AG09309 (cell line): ENCODE measurements at places on chromosomes 3 and 15.

GRCh38 chr3:58989163-58989562 lies 60.7 kb downstream of the CFAP20DC start:
- no peak for DNase-seq

- no peak for DNase-seq
These were observed 129.7 kb upstream of the UBE2E1 start for GRCh38 chr3:23676093-23676492.

- DNase-seq = no peak
These were observed 541 bp downstream of the RPS27L start for GRCh38 chr15:63156755-63157117.

DNA sequence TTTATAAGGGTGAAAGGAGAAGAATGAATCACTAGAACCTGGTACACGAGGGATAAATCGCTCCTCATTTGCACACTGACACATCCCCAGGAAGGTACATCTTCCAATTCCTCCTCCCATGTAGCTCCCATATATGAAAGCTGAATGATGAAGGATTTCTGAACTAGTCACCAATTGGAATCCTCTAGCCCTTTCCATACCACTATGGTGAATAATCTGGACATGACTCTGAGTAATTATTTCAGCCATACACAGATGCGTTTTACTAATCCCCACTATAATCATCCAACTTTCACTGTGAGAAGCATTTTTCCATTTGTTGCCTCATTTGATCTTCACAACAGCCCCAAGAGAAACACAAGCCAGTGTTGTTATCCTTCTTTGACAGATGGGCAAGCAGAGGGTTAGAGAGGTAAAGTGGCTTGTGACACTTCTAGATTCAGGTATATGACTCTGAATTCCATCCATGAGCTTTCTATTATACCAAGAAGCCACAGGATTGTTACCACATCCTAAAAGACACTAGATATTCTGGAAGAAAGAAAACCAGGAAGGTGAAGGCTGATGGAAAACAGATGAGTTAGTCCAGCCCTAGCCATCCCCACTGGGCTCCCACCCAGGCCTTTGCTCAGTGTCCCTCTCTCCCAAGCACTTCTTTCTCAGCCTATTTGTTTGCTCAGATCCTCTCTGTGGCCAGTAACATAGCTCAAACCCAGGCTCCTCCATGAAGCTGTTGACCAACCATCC lies 22.2 kb upstream of the BCL6 start:
- DNase-seq = peak; percentile 76

GRCh38 chr15:48935236-48935635 lies 28.5 kb downstream of the SHC4 start:
- no peak for DNase-seq

GRCh38 chr15:98609144-98609852 lies 39.0 kb upstream of the IGF1R start:
- DNase-seq = peak; percentile 5

DNA sequence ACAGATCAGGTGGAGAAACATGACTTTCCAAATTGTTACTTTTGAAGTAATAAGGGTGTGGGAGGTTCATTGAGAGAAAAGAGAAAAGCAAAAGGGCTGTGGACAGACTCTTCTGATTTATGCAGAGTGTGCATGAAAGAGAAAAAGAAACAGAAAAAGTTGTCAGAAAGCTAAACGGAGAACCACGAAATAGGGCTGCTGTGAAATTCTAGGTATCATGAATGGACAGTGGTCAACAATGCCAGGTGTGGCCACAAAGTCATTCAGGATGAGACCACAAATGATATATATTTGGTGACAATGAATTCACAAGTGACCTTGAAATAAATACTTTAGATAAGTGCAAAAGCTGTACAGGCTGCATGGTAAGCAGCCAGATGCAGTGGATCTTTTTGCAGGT lies 170.1 kb downstream of the IL5RA start:
- DNase-seq = no peak

DNA sequence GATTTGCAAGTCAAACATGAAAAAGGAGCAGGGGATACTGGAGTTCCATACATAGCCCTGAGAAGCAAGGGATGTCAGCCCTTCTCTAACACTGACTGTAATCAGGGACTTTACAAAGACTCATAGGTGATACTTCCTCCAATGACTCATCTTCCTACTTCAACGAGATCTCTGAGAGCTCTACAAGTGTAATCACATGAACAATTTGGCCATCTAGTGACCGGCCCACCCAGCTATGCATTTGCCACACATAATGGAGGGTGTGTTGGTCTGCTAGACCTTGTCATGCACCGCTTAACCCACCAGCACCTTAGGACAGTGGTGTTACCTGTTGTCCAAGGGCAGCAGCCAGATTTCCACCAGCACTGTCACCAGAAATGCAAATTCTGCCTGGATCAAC lies 75.3 kb downstream of the NCEH1 start:
- DNase-seq = no peak

- DNase-seq = no peak
These were observed 107.9 kb downstream of the RPL22L1 start for GRCh38 chr3:170762064-170762463.

DNA sequence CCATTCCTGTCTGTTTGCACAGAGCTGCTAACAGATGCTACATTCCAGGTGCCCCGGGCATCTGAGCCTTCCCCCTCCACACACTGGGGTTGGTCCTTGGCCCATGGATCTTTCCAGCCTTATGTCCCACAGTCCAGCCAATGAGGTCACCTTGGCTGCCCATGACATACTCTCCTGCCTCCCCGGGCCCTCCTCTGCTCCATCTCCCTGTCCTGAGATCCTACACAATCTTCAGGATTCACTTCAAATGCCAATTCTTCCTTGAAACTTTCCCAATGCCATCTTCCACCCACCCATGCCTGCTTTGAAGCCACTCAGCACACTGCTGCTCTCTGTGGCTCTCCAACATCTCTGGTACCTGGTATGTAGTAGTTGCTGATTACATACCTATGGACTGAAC lies 4.3 kb downstream of the CHRNA3 start:
- DNase-seq = no peak

DNA sequence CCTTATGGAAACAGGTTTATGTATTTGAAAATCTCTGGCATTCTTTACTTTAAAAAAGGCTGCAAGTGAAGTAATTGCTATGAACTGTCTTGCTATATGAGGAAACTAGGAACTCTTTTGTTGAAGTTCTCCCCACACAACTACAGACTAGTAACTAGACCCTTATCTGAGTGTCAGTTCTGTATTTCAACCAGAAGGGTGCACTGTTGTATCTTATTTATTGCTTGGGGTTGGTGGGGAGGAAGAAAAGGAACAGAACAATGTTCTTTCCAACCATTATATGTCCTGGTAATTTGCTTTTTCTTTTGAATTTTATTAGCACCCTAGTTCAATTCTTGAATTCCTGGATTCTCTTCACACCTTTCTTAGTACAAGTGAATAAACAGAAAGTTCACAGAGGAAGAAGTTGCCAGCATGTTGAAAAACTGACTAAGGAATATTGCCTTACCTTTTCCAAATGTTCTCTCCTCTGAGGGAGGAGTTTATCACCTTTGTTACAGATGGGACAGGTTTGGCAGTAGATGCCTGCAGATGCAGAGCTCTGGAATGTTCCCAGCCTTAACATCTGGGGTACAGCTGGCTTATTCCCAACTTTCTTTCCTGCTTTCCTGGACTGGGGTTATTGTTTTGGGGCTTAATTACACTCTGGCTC lies 162.4 kb upstream of the CFAP20DC start:
- peak; percentile 16 for DNase-seq

DNA sequence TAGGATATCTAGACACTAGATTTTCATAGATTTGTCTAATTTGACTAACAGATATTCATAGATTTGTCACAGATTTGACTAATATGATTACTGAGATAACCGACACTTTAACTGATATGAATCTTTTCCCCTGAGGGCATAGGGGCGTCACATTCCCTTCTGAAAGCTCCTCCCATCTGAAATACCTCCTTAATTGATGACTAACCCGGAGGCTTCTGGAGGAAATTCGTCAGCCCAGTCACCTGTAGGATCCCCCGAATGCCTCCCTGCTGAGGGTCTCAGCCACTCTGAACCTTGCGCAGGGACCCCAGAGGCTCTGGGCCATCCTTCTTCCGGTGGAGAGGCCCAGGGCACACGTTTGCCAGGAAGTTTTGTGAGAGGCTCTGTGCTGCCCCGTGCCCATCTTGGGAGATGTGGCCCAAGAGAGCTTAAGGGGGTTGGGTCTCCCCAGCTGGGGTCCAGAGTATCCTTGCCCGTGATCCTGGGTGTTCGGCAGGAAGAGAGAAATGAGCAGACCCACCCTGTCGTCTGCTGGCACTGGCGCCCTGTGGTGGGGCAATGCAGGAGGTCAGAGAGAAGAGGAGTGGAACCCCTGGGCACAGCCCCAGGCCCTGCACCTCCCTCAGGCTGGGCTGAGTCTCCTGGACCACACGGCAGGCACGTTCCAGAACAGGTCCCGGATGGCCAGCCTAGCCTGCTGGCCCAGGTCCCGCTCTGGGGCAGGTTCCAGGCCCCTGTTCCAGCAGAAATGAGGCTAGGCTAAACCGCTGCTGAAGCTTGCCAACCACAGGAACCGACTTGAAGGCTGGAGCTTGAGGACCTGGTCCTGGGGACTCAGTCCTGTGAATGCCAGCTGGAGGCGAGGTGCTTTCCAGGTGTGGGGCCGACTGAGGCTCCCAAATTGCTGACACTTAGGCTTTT lies 1.7 kb downstream of the PLA2G4D start:
- no peak for DNase-seq

DNA sequence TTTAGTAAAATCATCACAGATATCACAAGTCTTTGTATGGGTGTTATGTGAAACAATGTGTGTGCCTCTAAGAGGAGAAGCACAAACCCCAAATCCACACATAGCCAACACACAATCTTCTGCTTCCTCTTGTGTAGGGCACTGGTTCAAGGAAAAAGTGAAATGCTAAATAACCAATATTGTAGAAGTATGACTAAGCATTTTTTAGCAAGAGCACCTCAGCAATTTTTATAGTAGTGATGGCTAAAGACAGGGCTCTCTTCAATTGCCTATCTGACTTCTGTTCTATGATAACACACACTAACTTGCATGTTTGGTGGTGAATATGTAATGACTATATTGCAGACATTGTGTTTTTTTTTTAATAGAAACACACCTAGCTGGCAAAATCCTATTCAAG lies 997.9 kb upstream of the ALCAM start:
- DNase-seq = no peak

DNA sequence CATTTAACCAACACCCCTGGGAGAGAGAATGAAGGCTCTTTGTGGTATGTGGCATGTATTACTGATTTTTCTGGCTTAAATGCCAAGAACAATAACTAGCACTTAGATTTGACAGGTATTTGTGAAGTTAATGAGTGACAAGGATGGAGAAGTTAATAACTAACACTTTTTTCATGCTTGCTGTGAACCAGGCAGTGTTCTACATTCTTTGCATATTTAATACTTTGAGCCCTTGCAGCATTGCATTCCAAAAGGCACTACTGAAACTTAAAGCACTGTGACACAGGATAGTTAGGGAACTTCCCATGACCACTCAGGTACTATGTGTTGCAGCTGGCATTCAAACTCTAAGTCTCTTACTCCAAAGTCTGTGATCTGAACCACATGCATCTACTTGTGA lies 650.6 kb downstream of the ZPLD1 start:
- DNase-seq = no peak

DNA sequence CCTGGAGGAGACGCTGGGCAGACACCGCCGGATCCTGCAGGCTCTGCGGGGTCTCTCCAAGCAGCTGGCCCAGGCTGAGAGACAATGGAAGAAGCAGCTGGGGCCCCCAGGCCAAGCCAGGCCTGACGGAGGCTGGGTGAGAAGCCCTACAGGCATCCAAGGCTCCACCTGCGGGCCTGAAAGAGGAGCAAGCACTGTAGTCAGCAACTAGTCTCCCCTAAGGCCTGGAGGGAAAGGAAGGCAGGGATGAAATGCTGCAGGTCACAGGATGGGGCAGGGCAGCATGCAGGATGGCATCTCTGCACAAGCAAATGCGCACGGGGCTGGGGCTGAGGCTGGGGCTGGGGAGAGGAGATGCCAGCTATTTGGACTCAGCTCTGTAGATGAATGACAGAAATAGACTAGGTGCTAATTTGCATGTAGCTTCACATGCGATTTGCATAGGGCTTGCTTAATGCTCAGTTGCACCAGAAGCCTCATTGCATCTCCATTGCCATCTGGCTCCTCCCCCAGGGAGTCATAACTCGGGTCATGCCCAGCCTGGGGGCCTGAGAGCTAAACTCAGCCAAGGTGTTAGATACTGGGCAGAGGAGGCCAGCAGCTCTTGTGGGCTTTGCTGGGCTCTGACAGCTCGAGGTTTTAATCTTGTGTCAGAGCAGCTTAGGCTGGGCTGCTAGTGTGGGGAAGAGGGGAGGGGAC lies 5.2 kb upstream of the CPLX3 start:
- no peak for DNase-seq

- DNase-seq = no peak
These were observed 118.3 kb downstream of the PROS1 start for GRCh38 chr3:93855401-93855800.

GRCh38 chr3:126130981-126131745 lies 47.2 kb upstream of the SLC41A3 start:
- DNase-seq = no peak
